ENCODE measurements at places on chromosomes 3 and 15. TPM values are rescaled to one million over a fixed set of nuclear protein-coding genes. Genes with fewer than 3 reads are reported as not detected.

DNA sequence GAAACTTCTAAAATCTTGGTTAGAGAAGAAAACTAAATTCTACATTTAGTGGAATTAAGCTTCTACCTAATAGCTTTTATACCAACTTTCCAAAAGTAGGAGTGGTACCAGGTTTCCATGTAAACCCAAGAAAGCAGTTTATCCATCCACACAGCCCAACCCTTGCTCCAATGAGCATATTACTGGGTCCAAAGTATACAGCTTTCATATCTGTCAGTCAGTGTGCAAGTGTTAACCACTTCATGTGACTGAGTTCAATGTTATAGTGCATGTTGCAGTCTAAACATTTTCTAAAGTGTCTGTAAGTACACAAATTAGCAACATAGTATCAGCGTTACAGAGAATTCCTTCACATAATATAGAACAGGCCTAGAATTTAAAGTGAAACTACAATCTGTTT, 73.2 kb downstream of the C3orf70 start:
- DNase-seq, result no peak

DNA sequence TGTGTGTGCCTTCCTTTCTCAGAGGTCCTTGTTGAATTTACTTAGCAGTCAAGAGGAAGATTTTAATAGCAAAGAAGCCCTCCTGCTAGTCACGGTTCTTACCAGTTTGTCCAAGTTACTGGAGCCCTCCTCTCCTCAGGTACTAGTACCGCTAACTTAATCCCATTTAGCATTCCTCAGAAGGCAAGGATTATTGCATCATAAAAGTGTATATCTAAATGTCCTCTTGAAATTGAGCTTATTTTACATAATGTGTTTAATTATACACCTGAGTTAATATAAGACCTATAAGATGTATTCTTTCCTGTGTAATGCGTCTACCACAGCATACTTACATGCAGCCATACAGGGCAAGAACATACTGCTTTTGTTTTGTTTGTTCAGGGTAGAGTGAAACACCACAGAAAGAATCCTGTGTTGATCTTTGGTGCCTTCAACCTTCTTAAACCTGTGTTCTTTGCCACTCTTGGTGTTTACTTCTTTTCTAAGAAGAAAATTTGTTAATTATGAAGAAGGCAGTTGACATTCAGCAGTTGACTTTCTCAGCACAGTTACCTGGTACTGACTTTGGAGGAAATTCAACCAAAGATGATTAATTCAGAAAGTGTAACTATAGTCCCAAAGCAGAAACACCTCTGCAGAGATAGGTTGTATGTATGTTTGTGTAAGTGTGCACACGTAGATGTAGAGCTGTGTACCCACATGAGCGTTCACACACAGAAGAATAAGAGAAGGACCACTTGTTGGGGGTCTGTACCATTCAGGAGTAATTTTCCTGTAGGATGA, 33.1 kb downstream of the POLG start:
- no peak for DNase-seq

DNA sequence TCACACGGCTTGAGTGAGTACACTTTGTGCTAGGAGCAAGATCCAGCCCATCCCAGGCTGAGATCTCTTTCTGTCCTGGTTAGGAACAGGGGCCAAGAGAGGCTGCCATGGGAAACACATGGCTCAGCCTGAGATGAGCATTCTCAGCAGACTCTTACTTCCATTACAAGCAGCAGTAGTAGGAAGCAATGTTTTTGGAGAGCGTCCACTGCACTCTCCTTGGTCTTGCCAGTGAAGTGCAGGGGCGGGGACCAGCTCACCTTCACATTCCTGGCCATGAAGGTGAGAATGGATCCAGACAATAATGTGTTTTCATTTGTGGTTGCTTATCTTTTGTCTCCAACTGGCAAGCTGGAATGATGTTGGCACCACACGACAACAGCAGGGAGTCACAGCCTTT, 24.7 kb downstream of the ZNF80 start:
- no peak for DNase-seq

GRCh38 chr3:137765310-137766033, 1.4 kb downstream of the SOX14 start:
- DNase-seq, result no peak

- DNase-seq, result no peak
These were observed 57.7 kb upstream of the RASGRP1 start for GRCh38 chr15:38622304-38622703.

- DNase-seq, result no peak
These were observed 57.6 kb upstream of the TNFSF10 start for GRCh38 chr3:172580680-172581401.

The SEMA3G gene
- 0.93 TPM for total RNA-seq

Data from left lobe of liver (tissue), 2 donors.